ENCODE measurements at places on chromosomes 3 and 15.

DNA sequence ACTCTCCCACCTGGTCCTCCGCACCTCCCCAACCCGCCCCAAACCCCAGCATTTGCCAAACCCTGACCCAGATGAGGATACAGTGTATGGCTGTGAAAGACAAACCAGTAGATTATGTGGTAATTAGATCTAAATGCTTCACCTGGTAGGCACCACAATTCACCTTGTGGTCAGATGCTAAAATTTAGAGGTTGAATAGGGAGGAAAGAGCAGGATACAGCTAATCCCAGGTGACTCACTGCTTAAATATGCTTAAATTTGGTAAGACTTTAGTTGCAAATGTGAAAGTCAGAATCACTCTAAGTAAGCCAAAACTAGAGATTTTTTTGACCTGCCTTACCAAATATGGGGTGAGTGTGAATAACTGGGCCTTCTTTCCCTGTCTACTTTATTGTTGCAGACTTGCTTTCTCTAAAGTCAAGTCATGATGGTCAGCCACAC is 105.5 kb downstream of the MME start:
- DNase-seq = no peak

DNA sequence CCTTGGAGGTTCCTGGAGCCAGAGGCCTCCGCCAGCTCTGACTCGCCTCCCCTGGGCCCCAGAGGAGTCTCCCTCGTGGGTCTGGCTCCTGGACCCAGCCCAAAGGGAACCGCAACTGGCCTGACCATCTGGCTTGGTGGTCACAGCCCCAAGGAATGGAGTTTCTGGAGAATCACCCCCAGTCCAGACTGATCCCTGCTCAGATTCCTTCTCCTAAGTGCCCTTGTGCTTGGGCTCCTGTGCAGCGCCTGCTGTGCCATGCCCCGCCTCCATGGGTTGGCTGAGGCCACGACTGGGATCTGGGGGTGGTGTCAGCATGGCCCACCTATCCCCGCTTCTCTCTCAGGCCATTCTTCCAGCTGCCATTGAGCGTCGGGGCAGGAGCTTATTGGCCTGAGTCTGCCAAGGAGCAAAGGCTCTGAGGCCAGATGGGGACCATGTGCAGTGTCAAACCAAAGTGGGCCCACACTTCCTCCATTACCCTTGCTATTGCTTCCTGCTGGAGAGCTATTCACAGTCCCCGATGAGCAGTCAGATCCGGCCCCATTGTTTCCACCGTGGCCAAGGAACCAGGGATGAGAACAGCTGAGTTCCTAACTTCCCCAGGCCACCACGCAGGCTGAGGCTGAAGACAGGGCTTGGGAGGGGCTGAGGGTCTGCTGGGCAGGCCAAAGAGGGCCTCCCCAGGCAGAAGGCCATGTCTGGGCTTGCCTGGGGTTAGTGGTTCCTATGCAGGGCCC is 19.0 kb downstream of the CSPG4 start:
- no peak for DNase-seq

GRCh38 chr3:31926543-31926942 is 54.5 kb downstream of the OSBPL10 start:
- no peak for DNase-seq

DNA sequence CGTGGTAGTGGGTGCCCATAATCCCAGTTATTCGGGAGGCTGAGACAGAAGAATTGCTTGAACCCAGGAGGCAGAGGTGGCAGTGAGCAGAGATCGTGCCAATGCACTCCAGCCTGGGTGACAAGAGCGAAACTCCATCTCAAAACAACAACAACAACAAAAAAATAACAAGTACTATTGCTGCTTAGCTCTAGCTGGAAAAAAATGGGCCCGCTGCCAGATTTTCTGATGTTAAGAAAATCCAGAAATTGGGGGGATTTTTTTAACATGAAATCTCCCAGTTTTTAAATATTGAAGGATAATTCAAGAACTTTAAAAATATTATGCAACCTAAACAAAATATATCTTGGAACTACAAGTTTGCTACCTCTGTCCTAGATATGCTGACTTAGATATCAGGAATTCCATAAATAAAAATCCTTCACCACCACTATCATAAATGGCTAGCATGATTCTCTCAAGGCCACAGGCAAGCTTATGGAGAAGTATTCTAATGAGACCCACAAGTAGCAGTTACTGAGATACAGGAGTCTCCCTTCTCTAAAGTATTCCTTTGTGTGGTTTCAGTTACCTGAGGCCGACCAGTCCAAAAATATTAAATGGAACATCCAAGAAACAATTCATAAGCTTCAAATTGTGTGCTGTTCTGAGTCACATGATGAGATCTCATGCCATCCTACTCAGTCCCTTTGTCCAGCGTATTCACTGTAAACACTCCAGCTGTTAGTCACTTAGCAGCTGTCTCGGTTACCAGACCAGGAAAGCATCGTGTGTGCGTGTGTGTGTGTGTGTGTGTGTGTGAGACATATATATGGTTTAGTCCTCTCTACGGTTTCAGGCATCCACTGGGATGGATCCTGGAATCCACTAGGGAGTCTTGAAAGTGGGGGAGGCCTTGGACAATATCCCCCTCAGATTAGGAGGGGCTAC is 277.2 kb downstream of the TBL1XR1 start:
- DNase-seq = no peak

GRCh38 chr3:113552851-113553250 is 20.5 kb downstream of the SIDT1 start:
- DNase-seq = peak; percentile 31

DNA sequence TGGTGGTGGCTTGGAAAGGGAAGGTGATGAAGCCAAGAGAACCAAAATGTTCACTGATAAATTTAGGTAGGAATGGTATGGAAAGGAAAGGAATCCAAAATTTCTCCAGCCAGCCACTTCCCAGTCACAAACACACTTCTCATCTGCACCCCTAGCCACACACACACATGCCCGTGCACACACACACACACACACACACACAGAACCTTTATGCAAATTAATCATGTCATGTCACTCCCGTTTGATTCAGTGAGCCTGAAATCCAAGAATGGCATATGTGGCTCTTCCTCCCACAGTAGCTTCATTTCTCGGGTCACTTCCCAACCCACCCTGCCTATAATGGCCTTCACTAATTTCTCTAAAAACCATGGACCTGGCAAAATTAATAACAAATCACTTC is 3.1 kb upstream of the HLTF start:
- DNase-seq = no peak

DNA sequence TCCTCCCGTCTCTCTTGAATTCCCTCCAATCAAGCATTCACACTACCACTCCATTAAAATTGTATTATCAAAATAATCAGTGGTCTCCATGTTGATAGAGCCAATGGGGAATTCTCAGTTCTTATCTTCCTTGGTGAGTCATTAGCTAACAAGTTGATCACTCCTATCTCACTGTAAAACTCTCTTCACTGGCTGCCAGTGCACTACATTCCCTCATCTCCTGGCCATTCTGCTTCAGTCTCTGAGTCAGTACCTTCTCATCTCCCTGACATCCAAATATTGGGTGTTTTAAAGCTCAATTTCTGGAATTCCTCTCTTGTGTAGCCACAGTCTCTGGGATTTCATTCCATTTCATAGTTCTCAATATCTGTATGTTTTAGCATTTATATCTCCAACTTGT is 175.2 kb downstream of the ALDH1A2 start:
- DNase-seq = no peak

DNA sequence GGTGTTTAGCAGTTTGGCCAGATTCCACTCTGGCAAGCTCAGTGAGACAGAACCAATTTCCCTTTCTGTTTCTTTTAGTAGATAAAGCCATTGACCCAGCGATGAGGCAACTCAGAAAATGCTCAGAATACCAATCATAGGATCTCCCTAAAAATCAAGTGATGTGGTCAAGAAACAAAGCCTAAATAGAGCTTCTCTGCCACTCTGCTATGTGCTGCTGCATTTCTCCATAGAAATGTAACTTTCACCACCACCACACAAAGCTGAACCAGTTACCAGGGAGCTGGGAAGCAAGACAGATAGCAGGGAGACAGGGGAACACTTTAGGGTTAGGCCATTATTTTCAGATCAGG is 109.8 kb downstream of the RPL22L1 start:
- DNase-seq = no peak

DNA sequence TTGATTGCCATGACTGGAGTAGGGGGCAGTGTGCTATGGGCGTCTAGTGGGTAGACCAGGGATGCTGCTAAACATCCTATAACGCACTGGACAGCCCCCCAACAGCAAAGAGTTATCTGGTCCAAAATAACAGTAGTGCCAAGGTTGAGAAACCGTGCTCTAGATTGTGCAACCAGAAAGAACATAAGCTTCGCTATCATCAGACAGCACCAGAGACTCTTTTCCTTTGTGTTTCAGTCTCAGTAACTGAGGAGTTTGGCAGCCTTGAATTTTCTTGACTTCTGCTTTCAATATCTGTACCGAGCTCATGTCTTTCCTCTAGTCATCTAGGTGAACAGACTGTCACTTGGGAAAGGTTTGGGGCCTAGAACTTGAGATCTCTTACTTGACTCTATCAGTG is 8.8 kb downstream of the ARID3B start:
- DNase-seq = no peak

DNA sequence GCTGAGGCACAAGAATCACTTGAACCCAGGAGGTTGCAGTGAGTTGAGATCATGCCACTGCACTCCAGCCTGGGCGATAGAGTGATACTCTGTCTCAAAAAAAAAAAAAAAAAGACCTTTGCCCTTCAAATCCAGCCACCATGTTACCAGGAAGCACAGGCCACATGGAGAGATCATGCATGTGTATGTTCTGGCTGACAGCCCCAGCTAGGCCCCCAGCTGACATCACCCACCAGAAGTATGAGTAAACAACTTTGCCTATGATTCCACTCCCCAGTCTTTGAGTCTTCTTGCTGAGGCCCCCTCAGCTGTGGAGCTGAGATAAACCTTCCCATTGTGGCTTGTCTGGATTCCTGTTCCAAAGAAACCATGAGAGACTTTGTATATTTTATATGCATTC is 3.3 kb upstream of the ARIH2 start:
- no peak for DNase-seq

- DNase-seq = no peak
Measured at GRCh38 chr15:97941572-97941971, 18.9 kb upstream of the ARRDC4 start.

- peak; percentile 24 for DNase-seq
Measured at GRCh38 chr3:62703451-62704167, 171.6 kb downstream of the CADPS start.

DNA sequence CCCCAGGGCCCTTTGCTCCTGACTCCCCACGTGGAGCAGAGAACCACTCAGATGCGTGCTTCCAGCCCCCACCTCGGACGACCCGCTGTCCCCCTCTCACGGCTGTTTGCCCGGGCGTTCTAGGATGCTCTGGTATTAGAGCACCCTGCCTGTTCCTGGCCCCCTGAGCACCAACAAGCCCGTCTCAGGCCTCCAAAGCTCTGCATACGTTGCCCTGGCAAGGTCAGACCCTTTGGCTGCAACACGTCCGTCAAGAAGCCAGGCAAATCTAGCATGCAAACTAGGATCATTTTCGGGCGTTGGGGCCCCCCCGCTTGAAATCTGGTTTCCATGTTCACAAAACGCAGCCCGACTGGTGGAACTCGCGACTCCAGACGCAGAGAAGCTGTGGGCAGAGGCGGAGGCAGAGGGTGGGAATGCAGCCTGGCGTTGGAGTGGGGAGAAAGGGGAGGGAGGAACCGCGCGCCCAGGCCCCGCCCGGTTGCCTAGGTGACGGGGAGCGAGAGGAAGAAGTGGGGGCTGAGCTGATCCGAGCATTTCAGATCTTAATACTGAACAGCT is 86.2 kb upstream of the PIAS1 start:
- peak; percentile 82 for DNase-seq

GRCh38 chr3:23404246-23404645 is 201.1 kb downstream of the UBE2E2 start:
- DNase-seq = no peak

GRCh38 chr3:79111375-79112052 is 656.3 kb downstream of the ROBO1 start:
- DNase-seq = no peak

DNA sequence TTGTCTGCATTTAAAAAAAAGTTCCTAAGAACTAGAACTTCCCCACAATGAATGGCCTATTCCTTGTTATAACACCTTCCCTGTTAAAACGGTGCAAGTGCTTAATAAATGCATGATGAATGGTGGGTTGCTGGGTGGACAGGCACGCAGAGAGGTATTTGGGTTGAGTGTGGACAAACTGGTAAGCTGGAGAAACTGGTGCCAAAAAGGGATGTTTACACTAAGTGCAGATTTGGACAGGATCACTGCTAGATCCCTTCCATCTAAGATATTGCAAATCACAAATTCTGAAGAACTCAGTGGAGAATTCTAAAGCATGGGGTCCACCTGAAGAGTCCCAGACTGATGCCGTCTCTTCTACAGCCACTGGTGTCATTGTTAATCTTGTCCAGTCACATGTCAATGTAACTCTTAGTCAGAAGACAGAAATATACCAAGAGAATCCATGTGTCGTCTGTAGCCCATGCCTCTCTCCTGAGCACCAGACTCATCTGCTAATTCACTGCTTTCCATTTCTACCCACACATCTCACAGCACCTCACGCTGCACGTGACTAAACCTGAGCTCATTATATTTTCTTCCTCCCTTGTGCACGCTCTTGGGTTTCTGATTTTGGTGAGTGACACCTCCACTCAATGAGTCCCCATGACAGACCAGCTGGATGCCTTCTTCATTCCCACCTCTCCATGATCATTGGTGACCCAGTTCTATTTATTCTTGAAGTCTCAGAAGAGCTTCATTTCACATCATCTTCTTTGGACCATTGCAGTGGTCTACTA is 328.9 kb downstream of the THSD4 start:
- DNase-seq = no peak

DNA sequence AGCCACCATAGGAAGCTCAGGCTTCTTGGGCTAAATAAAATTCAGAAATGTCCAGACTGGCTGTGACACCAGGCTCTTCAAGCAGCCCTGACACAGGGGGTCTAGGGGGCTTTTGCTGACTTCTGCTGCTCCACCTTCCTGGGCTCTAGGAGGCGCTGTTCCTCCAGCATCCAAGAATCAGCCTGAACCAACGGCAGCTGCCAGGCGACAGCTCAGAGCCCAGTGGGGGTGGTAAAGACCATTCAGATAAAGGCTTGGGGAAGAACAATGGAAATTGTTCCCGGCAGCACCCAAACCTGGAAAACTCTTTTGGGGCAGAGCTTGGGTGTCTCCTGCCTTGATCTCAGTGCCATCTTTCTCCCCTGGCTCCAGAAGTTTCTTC is 21.6 kb upstream of the PSTPIP1 start:
- peak; percentile 30 for DNase-seq

- DNase-seq = no peak
Measured at GRCh38 chr15:66778314-66778665, 76.3 kb downstream of the SMAD6 start.
